ENCODE measurements at places on chromosomes 2 and 18. TPM values are rescaled to one million over a fixed set of nuclear protein-coding genes. Genes with fewer than 3 reads are reported as not detected.

SMAD2 gene
- 77.3 TPM for total RNA-seq

NOL4 gene
- total RNA-seq: 160 TPM

C2orf66 gene
- 1.3 TPM for total RNA-seq

CDKL4 gene
- total RNA-seq: 6.3 TPM

HAAO gene
- 1.3 TPM for total RNA-seq

CAPN13 gene
- 0.31 TPM for total RNA-seq

SPATA3 gene
- total RNA-seq: not detected

DAW1 gene
- 2.5 TPM for total RNA-seq

ANKRD23 gene
- total RNA-seq: 10.6 TPM

GKN2 gene
- total RNA-seq: not detected

CFAP210 gene
- 2.2 TPM for total RNA-seq

CYP27C1 gene
- total RNA-seq: 3.1 TPM

GREB1L gene
- 0.94 TPM for total RNA-seq

CCDC93 gene
- total RNA-seq: 82.3 TPM

PSTPIP2 gene
- 1.6 TPM for total RNA-seq

CHRND gene
- total RNA-seq: not detected

DPP10 gene
- total RNA-seq: 101 TPM

CAB39 gene
- 121 TPM for total RNA-seq

NR4A2 gene
- 12.2 TPM for total RNA-seq
